Fibroblast of skin of left quadriceps (primary cell): ENCODE measurements at places on chromosomes 1 and 21.

- DNase-seq: no peak
These were observed 29.9 kb downstream of the PSMG1 start for GRCh38 chr21:39153373-39153772.

DNA sequence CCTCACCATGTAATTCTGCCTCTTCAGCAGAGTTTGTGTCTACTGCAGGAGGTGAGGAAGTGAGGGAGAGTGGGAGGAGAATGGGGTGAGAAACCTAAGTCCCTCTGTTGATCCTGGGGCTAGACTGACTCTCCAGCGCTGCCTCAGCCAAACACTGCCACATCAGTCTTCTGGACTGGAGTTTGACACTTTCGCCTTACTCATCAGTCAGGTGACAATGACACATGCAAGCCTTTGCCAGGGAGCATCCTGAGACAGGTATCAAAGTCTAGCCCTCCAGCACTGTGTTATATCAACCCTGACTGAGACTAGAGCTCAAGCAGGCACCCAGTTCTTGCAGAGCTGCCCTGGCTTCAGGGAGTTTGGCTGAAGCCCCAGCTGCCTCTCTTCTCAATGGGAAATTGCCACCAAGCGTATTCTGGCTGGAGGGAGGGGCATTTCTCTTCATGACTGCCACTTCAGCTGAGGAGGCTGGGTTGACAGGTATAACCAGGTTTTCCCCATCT lies 33.3 kb upstream of the SUCO start:
- DNase-seq: no peak

DNA sequence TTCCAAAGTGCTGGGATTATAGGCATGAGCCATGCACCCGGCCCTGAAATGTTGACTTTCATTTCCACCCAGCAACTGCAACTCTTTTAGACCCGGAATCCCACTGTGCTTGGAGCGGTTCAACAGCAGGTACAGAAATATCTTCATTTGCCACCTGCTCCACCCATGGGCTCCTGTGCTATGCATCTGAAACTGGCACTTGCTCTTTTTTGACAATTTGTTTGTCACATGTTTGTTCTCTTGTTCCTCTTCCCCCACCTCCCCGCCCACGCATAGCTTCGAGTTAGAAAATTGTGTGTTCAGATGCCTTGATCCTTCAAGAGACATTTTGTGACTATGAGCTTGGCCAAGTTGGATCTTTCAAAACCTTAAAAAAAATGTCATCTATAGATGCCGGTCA lies 2.4 kb upstream of the IFNLR1 start:
- no peak for DNase-seq

DNA sequence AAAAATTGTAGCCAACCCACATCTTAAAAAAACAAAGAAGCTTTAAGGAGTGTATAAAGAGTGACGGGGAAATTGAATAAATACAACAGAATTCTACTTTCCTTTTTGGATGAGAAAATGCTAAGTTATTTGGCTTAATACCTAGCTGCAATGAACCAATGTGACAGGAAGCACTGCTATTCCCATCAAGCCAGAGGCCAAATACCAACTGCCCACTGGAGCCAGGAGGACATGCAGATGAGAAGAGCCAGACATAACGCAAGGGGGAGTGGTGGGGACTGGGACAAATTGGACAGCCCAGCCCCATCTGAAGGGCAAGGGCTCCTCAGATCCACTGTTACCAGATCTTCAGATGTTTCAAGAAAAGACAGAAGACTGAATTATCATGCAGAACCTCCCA lies 25.7 kb downstream of the DNAJC11 start:
- no peak for DNase-seq

DNA sequence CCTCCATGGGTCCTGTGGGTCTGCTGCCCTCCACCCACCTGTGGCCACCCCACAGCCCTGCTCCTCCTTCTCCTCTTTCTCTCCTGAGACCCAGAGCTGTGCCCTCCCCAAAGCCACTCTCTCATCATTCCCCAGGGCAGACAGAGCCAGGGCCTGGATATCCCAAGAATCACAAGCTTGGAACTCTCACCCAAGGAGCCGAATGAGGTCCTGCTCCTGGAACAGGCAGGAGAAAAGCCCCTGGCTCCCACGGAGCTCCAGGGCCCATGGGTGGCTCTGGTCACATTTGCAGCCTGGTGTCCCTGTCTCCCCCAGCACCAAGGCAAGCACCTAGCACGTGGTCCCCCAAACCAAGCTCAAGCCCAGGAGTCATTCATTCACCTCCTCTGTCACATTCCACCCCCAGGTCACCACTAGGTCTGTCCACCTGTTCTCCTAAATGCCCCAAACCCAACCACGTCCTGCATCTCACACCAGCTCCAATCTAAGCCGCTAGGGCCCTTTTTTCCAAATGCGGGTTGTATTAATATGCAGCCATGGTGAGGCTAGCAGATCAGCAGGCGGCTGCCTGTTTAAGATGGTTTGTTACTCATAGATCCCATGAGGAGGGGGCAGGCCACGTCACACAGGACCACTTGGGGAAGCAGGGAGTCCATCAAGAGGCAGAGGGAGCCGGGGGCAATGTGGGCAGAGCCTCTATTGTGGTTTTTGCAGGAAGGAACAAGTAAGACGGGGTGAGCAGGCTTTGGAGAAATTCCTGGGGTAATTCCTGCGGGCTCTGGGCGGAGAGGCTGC lies 215.5 kb upstream of the VAMP3 start:
- DNase-seq: no peak

GRCh38 chr1:202568410-202568809 lies 141.8 kb downstream of the SYT2 start:
- no peak for DNase-seq

DNA sequence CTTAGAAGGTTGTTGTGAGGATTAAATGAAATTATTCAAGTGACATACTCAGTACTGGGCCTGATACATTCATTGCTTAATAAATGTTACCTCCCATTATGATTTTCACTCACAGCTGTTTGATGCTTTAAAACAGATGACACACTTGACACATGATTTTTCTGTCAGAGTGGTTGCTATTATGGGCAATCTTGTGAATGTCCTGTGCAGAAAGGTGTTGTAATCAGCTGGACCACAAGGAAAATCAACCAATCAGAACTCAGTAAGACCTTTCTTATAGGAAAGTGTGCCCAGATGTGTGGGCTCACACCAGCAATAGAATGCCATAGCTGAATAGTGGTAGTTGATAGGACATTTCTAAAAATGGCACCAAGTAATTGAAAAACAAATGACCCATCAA lies 23.5 kb downstream of the GJA5 start:
- no peak for DNase-seq

GRCh38 chr1:20847611-20848080 lies 60.5 kb upstream of the HP1BP3 start:
- peak; percentile 12 for DNase-seq

- no peak for DNase-seq
These were observed 9.7 kb downstream of the CA6 start for GRCh38 chr1:8955406-8955805.

- peak; percentile 26 for DNase-seq
These were observed 47.4 kb upstream of the LBR start for GRCh38 chr1:225474986-225475820.

DNA sequence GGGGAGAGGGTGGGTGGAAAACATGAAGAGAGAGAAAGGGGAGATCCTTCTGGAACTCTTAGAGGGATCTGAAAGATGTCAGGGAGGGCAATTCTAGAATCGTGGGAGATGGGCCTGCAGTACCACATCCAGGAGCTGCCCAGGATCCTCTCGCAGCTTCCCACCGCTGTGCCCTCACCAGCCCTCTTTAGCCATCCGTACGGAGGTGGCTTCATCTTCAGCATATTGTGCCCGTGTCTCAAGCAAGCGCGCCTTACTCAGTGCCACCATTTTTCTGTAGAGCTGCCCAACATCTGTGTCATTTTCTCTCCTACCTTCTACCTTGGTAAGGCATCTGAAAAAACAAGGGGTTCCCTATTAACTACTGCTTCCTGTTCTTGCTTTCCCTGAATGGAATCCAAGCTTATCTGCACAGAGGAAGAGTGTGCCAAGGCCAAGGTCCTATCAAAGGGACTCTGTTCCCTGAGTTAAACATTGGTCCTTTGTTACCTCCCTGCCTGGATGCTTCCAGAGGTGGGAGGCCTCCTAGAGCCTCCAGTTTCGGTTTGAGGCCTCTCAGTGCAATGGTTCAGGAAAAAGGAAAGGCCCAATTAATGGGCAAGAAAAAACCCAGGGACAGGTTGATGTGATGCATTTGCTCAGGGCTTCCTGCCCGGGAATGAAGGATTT lies 23.2 kb downstream of the C1orf116 start:
- DNase-seq: no peak

DNA sequence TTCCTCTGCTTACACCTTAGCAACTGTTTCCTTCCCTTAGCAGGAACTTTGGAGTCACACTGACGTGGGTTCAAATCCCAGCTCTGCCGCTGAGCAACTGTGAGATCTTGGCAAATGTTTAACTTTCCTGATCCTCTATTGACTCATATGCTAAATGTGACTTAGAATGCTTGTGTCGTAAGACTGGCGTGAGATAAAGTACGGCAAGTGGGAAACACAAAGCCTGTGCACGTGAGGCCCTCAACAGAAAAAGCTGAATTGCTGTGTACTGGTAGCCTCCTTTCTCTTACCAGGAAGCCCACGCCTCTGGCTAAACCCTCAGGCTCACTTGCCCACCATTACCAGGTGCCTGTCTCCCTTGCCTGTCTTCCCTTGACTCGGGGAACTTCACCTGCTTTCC lies 135.4 kb upstream of the TNR start:
- no peak for DNase-seq

DNA sequence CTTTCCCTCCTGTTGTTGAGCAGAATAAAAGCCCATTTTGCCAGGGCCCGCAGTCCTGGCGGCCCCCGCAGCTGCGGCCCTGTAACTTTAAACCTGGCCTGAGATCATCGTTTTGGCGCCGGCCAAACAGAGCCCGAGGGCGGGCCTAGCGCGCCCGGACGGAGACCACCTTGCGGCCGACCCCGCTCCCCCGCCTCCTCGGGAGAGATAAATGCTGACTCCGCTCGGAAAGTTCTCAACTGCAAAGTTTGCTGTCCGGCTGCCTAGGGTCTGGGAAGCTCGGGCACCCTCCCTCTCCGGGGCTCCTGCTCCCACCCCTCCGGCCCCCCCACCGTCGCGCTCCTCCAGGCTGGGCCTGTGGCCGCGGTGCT lies at the start of gene PDPN:
TSS of gene PDPN (plus strand) at position 238 of the 371 bp plus-strand sequence. CDS start 202 bp downstream, outside the sequence.
- no peak for DNase-seq

DNA sequence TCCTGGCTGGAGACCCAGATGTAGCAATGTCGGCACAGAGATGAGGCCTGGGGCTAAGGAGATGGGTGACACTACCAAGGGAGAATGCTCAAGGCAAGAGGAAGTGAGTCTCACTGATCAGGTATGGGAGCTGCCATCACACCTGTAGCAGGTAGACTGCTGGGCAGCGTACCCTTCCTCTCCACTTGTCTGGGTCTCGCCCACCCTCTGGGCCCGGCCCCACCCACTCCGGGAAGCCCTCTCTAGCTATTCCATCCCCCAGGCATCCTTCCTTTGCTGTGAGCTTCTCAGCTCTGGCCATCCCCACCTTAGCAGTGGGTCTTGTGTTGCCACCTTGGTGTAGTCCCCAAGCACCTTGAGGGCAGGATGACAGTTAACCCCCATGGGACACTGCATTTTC lies 87.7 kb upstream of the EDN2 start:
- no peak for DNase-seq

DNA sequence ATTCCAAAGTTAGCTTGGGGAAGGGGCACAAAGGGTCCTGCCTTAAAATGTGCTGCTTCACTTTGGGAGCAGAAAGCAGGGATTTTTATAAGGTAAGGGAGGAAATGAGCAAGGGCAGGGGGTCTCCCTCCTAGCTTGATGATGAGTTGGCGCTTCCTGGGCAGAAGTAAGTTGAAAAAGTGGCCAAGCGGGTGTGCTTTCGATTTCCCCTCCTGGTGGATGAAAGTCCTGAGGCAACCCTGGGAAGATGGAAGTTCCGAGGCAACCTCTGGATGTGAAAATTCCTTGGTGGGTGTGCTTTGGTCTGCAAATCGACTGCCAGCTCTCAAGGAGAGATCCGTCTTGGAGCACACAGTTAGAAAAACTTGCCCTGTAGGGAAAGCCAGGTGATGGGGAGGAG lies 41.7 kb upstream of the CD2 start:
- DNase-seq: no peak

DNA sequence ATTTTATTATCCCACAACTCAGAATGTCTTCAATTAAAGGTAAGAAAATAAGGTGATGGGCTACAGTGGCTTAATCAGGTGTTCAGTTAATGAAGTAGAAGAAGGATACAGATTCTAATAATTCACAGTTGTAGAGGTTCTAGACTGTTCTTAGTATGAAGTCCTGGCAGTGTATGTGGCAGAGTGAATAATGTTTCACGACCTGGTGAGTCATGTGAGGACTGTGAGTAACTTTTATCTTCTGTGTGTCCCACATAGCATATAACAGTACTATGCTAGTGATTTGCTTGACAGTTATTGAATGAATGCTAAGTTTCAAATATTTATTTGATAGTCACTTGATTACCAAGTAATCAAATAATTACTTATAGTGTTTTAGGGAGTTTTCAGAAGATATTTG lies 20.0 kb downstream of the SLC16A4 start:
- DNase-seq: no peak

DNA sequence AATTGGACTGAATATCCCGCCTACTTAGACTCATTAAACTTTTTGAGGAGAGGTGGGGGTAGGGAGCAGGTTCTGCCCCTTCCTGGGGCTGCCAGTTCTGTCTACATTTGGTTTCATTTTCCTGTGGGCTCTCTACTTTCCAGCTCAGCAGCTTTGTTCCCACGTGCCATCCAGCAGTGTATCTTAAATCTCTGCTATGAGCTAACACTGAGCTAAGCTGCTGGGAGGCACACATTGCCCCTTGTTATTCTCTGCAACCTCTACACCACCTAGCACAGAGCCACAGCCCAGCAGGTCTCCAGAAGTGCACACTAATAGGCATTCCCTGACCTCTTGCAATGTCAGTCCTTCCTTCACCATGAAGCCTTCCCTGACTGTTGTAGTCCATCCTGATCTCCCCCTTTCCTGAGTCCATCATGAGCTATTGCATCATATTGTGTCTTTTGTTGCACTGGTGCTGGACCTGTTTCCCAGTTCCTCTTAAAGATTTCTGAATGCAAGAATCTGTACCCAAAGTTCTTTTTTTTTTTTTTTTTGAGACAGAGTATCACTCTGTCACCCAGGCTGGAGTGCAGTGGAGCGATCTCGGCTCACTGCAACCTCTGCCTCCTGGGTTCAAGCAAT lies 28.7 kb upstream of the NRDC start:
- DNase-seq: no peak

- peak; percentile 64 for DNase-seq
These were observed 100.0 kb upstream of the HNRNPU start for GRCh38 chr1:244964112-244964971.

- DNase-seq: no peak
These were observed 219.3 kb upstream of the FGGY start for GRCh38 chr1:59077466-59078069.

GRCh38 chr21:27759091-27759659 lies 792.3 kb upstream of the ADAMTS5 start:
- no peak for DNase-seq
